ENCODE measurements at places on chromosomes 1 and 21.
A peak's percentile ranks its signal among the peaks of the same experiment; 100 is the strongest.

DNA sequence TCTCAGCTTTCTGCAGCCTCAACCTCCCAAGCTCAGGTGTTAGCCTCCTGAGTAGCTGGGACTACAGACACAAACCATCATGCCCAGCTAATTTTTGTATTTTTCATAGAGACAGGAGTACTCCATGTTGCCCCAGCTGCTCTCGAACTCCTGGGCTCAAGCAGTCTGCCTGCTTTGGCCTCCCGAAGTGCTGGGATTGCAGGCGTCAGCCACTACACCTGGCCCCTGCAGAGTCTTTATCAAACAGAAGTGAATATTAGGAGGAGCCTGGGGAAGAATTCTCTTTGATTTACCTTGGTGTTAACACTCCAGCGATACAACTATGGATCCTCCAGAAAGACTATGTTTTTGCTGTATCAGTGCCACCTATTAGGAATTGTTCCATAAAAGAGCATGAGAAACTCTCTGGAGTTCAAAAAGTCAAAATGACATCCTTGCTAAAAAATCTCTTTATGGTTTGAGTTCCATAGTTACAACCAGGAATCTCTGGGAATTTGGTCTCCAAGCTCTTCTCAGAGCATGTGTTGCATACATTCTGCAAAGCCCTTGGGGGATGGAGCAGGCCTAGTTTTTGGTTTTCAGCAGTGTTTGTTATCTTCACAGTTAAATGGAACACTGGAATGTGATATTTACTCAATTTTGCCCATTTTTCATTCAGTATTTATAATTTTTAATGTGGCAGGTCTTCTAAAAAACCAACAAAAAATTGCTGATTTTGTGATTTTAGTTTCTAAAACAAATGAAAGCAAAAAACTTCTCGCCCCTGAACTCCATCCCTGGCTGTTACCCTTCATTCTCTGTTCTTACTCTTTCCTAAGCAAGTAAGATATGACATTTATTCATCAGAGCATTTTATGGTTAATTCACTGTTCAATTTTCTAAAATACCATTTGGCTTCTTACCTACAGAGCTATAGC lies 77.3 kb downstream of the OLFML2B start:
- no peak for DNase-seq

DNA sequence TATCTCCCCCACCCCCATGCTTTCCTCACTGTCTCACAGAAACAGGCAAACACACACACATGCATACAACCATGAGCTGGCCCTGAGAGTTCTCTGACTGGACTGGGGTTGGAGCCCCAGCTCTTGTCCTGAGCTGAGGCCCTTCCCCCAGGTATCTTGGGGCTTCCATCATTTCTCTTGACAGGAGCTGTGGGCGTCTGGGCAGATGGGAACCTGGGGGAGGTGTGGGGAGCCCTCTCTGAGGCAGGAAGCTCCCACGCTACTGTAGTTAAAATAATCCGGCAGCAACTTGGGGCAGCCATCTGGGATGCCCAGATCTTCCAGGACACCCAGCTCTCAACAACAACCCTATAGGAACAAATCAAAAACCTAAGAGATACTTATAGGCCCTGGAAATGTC lies 2.7 kb upstream of the KIF21B start:
- DNase-seq: no peak

GRCh38 chr1:210587566-210587965 lies 258.9 kb downstream of the HHAT start:
- no peak for DNase-seq

DNA sequence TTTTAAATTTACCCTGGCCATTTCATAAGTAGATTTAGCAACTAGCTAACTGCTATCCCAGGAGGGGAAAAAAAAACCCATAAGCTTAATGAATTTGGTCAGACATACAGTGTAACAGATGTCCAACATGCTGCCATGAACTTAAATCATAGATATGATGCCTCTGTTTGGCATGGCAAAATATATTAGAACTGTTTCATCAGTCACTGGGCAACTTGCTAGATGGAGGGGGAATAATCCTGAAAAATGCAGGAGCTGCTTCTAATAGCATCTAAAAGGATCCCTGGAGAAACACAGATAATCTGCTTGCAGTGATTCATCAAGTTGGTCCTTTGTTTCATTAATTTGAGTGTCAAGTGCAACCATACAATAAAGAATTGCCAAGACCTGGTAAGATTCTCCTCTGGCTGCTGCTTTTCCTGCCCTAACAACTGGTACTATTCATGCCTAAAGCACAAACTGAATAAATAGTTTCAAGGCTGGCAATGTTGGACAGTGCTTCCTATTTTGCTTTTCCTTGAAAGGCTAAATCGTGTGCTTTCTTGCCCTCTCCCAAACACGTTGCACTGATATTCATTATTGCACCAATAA lies 1.5 kb upstream of the ST6GALNAC5 start:
- DNase-seq: no peak

DNA sequence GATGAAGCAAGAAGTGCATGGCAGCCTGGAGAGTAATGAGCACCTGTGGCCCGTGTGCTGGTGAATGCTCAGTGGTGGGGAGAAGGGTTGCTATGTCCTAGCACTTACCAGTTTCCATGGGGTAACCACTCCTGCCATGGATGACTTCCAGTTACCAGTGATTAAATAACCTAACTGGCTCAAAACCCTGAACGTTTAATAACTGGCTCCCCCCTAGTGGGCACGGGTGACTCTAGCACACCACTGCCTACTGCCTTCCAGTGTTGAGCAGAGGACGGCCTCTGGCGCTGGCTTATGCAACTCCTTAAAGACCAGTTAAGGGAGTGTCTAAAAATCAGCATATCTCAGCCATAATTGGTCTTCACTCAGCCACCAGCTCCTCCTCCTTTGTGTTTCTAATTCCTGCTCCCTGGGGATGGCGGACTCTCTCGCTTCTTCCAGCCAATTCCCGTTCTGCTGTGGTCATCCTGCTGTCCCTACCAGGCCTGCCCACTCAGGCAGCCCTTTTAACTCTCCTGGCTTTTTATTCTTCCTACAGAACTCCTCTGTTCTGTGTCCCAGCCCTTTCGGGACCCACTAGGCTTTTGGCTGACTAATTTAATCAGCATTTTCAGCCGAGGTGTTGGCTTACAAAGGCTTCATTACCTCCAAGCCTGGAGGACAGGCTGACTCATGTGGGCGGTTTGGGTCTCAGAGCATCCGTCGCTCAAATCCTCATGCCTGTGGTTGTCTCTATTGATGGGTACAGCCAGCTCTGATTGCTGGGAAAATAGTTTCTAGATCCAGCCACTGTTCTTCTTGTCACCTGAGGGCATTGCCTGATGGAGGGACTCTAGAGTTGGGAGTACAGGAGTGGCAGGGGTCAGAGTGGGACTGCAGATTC lies 332.4 kb downstream of the CAMTA1 start:
- DNase-seq: peak; percentile 44

GRCh38 chr1:151326619-151327222 lies 495 bp downstream of the PI4KB start:
- no peak for DNase-seq

DNA sequence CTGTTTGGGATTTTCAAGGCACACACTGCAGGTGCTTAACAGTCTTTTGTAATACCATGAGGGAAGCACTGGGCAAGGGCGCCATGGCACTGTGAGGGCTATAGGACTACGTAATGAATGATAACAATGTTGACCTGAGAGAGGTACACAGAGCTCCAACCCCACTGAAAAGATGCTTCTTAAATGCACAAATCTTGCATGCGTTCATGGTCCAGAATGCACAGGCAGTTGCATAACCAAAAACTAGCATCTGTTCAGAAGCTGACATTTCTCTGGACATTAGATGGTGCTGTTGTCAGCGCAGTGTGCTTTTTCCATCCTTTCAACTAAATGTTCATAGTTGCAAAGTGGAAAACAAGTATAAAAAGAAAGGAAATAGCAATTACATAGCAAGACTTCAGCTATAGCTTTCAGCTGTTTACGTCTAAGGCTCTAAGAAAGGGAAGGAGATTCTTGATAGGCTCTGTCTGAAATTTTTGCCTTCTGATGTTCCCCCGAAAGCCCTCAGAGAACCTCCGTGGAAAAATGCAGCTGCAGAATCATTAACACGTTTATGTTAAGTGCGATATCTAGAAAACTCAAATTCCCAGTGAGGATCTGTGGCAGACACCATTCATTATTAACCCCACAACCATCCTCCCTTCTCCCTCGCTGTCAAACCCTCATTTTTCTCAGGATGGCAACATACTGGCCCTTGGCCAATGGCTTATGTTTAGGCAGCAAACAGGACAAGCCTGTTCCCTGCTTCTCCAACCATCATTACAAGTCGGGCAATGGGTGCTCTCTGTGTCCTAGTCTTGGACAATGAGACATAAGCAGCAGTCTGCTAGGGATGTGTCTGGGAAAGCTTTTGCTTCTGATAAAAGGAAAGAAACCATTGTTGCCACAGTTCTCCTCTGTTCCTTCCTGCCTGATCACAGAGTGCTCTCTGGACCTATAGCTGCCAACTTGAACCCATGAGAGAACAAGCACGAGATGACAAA lies 8.2 kb upstream of the TARBP1 start:
- peak; percentile 19 for DNase-seq

- no peak for DNase-seq
Measured at GRCh38 chr1:33150522-33150921, 31.3 kb downstream of the TRIM62 start.

- DNase-seq: no peak
Measured at GRCh38 chr1:44375547-44375946, 20.5 kb upstream of the ERI3 start.

DNA sequence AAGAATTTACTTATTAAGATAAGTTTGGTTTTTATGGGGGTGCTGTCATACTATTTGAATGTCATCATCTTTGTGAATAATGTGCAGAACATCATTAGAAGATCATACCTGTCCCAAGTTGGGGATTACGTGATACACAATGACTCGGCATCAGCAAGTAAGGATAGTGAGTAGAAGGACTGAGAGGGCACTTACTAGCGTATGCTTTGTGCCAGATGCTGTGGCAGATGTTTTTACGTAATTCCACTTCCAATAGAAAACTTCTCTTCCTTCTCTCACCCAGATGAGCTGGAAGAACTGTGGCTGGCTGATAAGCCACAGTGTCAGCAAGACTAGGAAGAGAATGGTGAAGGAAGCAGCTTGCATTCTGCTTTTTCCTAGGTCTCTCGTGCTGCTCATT lies 28.1 kb upstream of the TGFB2 start:
- DNase-seq: no peak

GRCh38 chr1:221766210-221766609 lies 24.3 kb upstream of the DUSP10 start:
- no peak for DNase-seq

DNA sequence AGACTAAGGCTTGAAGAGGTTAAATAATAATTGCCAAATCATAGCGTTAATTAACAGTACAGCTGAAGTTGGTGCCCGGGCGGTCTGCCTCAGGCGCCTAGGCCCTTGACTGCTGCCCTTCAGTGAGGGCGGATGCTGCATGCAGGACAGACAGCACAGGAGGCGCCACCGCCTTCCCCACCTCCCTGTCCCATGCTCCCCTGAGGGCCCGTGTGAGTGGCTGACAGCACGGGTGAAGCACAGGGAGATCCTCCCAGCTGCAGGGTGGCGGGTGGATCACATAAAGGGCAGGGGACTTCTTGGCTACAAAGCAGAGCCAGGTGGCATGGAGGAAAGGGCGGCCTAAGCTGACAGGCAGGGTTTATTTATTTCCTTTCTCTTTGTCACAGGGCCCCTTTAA lies 49.1 kb downstream of the DDX20 start:
- peak; percentile 49 for DNase-seq

DNA sequence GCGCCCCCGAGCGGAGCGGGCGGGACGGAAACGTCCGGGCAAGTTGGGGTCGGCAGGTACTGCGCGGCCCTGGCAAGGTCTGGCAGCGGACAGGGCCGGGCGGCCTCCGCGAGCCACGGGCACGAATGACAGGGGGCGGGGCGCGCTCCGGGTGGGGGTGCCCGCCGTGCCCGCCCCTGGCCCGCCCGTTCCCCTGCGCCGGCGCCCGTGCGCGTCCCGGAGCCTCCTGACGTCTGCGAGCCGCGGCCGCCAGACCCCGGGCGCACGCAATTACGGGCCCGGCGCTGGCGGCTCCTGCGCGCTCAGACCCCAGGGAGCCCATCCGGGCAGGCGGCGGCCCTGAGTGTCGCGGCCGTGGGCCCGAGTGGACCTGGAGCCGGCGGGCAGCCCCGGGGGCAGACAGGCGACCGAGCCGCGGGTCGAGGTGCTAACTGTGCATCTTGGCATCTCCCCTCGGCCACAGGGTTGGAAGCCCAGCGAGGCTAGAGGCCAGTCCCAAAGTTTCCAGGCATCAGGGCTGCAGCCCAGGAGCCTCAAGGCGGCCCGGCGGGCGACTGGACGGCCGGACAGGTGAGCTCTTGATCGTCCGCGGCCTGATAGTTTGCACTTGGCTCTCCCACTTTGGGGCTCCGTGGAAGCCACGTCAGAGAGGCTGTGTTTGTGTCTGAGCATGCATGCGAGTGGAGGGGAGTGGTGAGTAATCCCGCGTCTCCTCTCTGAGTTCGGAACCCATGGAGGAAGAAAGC lies 918 bp downstream of the MIB2 start:
- no peak for DNase-seq

GRCh38 chr1:199834711-199835110 lies 192.8 kb upstream of the NR5A2 start:
- DNase-seq: no peak

DNA sequence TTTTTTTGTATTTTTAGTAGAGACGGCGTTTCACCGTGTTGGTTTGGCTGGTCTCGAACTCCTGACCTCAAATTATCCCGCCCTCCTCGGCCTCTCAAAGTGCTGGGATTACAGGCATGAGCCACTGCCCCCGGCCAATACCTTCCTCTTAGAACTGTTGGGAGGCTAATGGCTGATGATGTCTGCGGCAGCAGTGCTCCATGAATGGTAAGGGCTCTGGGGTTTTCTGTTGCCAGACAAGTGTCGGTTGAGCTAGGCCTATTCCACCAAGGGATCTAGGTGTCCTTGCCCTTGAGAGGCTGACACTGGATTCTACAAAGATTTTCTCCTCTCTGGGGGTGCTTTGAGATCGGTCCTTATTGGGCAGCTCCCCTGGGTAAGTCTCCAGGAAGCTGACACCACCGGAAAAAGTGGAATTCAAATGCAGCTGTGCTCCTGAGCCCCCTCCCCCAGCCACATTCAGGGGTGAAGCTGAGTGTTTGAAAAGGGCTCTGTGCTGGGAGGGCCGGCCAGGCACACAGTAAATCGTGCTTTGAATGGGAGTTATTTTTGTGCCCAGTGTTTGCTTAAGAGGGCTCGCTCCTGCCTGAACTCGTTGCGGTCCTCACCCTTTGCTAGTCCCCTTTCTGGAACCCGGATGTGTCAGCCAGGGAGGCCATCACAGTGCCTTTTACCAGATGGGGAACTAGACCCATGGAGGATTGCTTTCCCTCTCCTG lies 5.2 kb downstream of the SOX13 start:
- DNase-seq: peak; percentile 74

- no peak for DNase-seq
Measured at GRCh38 chr21:31342348-31342747, 1.7 kb downstream of the TIAM1 start.
